Stimulated activated naive CD4-positive, alpha-beta T cell (primary cell): ENCODE measurements at places on chromosomes 16 and 17.

GRCh38 chr17:75595920-75596313 lies 8.3 kb downstream of the MYO15B start:
- DNase-seq: no peak

DNA sequence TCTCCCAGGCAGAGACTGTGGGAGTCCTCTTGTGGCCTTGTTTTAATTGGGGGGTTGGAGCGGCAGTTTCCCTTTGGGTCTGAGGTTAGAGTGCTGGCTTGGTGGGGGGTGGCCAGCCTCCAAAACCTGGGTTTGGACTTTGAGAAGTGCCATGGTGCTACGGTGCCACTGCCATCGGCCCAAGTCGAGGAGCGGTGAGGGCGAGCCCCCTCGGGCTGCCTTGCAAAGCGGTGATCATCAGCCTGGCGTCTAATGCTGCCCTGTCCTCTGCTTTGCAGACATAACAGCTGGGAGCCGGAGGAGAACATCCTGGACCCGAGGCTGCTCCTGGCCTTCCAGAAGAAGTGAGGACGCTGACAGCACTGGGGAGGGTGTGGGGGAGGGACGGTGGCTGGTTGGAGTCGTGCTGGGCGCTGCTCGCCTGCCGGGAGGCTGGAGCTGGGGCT lies 1.2 kb downstream of the CBX2 start:
- DNase-seq: no peak

- no peak for DNase-seq
Measured at GRCh38 chr16:82043680-82044584, 8.9 kb downstream of the HSD17B2 start.

GRCh38 chr17:35068249-35068648 lies 4.7 kb upstream of the RFFL start:
- no peak for DNase-seq

DNA sequence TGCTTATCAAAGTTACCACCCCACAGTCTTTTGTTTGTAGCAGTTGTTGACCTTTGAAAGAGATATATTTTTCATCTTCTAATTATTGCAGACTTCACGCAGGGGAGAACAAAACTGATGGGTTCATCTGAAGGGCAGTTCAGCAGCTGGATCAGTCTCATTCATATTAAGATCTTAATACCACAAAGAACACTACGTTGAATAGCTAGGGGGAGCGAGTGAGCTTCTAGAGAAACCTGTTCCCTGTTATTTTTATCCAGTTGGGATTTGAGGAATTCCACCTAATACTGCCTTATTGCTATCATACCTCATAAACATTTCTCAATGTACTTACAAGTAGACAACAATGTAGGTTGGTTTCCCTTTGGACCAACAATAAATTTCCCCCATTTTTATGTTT lies 306.1 kb upstream of the KIF2B start:
- DNase-seq: no peak

- DNase-seq: no peak
Measured at GRCh38 chr17:26766743-26767142, 527.2 kb upstream of the WSB1 start.

GRCh38 chr16:86630471-86630870 lies 52.1 kb downstream of the FOXL1 start:
- DNase-seq: no peak

- DNase-seq: peak; percentile 19
Measured at GRCh38 chr17:35313875-35314409, 59.5 kb downstream of the SLFN11 start.

DNA sequence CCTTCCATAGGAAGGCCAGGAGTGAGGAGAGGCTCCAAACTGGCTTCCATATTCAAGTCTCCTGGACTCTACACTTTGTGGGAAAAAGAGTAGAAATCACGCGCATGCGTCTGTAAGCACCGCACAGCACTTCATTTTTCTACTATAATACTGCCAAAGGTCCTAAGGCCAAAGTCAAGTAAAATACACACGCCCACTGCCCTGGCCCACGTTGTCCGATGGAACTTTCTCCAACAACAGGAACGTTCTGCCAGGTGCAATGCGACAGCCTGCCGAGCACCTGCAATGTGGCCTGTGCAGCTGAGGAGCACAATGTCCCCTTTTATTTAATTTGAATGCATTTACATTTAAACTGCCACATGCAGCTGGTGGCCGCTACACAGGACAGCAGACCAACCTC lies 23.5 kb downstream of the DNASE1 start:
- DNase-seq: no peak

- no peak for DNase-seq
Measured at GRCh38 chr17:67392111-67392510, 15.0 kb downstream of the PITPNC1 start.

- no peak for DNase-seq
Measured at GRCh38 chr17:7392696-7393612, 1.4 kb downstream of the PLSCR3 start.

DNA sequence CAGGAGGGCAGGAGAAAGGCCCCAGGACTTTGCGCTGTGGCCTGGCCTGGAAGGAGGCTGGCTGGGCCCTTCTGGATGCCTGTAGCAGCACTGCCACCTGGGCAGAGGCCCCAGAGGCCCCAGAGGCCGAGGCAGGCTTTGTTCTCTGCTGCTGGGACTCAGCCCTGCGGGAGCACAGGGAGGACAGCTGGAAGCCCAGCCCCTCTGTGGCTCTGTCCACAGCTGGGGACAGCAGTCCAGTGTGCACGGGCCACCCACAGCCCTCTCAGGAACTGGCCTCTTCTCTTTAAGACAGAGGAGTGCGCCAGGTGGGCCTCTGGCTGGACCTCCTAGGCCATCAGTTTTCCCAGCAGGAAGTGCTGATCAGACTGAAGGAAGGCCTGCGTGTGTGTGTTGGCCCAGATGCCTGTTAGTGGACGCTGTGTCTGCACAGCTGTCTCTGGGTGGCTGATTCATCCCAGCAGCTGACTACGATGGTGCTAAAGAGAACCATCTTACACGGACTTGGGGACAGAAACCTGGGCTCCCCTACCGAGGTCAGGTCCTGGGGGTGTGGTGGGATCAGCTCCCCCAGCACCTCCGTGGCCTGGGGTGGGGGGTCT lies 26.9 kb upstream of the ZNF750 start:
- no peak for DNase-seq

DNA sequence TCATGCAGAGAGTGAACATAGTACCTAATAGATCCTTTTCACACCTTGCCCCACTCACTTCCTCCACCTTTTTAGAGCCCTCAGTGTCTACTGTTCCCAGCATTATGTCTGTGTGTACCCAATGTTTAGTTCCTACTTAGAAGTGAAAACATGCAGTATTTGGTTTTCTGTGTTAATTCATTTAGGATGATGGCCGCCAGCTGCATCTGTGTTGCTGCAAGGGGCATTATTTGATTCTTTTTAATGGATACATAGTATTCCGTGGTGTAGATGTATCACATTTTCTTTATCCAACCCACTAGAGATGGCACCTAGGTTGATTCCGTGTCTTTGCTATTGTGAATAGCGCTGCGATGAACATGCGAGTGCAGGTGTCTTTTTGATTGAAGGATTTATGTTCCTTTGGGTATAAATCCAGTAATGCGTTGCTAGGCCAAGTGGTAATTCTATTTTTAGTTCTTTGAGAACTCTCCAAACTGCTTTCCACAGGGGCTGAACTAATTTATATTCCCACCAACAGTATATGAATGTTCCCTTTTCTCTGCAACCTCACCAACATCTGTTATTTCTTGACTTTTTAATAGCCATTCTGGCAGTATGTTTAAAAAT lies 47.1 kb downstream of the HLF start:
- DNase-seq: no peak

DNA sequence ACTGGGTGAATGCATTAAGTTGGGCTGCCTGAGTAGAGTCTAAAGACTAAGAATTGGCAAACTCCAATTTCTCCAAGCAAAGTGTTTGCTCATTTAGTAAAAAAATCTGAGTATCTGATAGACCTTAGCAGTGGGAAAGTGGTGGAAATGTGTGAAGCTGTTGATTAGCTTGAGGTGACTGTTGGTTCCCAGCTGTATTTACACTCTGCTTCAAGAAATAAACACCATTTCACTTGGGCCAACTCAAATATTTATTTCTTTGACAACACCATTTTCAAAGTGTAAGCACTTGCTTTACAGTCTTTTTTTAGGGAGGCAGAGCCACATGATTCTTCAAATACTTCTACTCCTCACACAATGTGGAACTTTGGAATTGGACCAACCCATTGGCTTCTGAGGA lies 8.7 kb downstream of the KCTD19 start:
- DNase-seq: no peak

DNA sequence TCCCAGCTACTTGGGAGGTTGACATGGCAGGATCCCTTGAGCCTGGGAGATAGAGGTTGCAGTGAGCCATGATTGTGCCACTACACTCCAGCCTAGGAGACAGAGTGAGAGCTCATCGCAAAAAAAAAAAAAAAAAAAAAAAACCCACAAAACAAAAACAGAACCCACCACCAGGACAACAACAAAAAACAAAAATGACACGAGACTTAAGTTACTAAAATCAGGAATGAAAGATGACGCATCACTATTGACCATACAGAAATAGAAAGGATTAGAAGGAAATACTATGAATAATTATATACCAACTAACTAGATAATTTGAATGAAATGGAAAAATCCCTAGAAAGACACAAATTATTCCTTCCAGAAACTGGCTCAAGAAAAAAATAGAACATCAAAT lies 432.4 kb upstream of the PMFBP1 start:
- DNase-seq: no peak

DNA sequence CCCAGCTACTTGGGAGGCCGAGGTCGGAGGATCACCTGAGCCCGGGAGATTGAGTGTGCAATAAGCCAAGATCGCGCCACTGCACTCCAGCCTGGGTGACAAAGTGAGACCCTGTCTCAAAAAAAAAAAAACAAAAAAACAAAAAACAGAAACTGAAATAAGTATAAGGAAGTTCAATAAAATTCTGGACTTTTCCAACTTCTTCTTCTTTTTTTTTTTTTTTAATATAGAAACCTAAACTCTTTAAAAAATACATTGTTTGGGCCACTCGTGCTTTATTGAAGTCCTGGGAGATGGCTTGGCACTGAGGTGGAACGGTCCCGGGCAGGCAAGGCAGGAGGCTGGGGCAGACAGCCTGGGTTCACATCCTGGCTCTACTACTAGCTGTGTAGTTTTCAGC lies 36.8 kb downstream of the KATNIP start:
- no peak for DNase-seq

- DNase-seq: no peak
Measured at GRCh38 chr16:68223072-68223471, 12.9 kb downstream of the ESRP2 start.

GRCh38 chr17:39683295-39683939 lies 4.4 kb downstream of the PGAP3 start:
- DNase-seq: no peak

GRCh38 chr17:80998748-80999535 lies 7.3 kb downstream of the CHMP6 start:
- no peak for DNase-seq

DNA sequence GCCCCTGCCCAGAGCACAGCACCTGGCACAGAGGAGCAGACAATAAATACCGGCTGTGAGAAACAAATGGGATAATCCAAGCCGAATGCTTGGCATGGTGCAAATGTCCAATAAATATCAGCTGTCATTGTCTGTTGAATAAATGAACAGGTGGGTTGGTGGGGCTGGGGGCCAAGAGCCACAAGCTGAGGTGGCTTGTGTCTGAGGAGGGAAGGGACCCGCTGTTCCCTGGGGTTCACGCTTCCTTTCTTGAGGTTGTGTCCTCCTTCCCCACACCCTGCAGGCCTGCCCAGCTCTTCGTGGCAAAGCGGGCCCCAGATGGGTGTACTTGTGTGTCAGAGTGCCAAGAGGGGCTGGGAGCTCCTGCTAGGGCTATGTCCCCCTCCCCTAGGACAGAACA lies 38.6 kb downstream of the ARHGAP27 start:
- DNase-seq: no peak

DNA sequence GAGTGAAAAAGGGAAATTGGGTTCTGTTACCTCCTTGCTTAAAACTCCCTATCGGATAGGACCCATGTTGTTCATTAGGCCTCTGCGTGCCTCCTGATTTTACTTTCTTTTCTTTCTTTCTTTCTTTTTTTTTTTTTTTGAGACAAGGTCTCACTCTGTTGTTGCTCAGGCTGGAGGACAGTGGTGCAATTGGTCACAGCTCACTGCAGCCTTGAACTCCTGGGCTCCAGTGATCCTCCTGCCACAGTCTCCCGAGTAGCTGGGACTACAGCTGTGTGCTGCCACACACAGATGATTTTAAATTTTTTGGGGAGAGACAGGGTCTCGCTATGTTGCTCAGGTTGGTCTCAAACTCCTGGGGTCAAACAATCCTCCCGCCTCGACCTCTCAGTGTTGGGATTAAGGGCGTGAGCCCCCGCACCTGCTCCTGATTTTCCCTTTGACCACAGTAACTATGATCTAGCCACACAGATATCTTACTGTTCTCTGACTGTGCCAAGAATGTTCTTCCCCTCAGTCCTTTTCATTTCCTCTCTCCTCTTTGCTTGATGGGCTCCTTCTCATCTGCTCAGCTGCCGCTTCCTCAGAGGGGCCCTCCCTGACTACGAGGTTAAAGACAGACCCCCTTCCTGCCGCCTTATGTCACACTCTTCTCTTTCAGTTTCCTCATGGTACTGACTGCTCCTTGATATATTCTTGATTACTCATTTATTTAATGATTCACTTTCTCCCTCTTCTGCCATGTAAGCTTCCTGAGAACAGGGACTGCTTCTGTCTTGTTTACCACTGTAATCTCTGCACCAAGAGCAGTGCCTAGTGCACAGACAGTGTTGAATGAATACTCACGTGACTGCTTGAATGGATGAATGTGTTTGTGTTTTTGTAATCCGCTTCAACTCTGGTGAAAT lies 44.3 kb downstream of the LCMT1 start:
- no peak for DNase-seq

GRCh38 chr17:9817086-9817485 lies 4.8 kb downstream of the GSG1L2 start:
- DNase-seq: no peak

DNA sequence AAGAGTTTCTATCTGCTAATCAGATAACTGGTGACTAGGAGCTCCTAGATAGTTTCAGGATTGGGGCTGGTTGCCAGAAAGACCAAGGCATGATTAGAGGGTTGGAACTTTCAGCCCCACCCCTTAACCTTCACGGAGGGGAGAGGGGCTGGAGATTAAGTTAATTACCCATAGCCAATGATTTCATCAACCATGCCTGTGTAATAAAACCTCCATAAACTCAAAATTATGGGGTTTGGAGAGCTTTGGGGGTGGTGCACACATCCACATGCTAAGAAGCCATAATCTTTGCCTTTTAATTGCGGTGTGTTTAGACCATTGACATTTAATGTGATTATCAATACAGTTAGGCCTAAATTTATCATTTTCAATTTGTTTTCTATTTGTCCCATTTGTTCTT lies 161.7 kb downstream of the CDK5R1 start:
- no peak for DNase-seq

GRCh38 chr17:75919611-75920010 lies 14.9 kb upstream of the MRPL38 start:
- no peak for DNase-seq

- DNase-seq: no peak
Measured at GRCh38 chr16:67731753-67732095, 12.6 kb upstream of the GFOD2 start.

GRCh38 chr16:66603537-66604375 lies 748 bp upstream of the CMTM3 start:
- DNase-seq: peak; percentile 68
